Activated CD4-positive, alpha-beta memory T cell treated with anti-CD3 and anti-CD28 coated beads for 36 hours (primary cell): ENCODE measurements at places on chromosomes 1 and 21.

DNA sequence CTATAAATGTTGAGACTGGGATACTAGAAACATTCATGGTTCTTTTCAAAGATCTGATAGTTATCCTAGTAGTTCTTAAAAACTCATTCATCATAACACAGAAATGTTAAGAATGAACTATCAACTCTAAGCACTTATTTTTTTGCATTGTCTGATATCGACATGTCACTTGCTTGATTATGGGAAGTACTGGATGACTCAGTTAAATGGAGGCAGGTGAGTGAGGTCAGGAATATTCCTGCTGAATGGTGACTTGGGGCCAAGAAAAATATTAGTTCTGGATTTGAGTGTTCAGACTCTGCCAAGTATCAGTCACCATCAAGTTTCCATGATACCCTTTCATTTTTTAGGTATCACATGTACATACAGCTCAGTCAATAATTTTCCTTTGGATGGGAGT is 63.6 kb downstream of the NEK7 start:
- DNase-seq, result no peak

DNA sequence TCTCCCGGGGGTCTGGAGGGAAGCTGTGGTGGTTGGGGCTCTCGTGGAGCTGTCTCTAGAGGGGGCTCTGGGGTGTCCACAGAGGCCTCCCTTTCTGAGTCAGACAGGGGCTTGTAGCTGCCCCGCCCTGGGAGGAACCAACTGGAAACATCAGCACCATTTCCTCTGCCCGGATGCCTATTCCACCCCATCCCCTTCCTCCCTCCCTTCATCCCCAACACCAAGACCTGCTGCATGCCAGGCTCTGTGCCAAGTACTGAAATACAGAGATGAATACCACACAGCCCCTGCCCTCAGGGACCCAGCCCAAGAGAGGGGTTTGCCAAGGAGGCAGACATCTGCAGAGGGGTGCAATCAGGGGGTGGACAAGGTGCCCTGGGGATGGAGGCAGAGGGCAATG is 125.6 kb upstream of the ADAR start:
- DNase-seq, result no peak

GRCh38 chr1:2248854-2249558 is 20.9 kb downstream of the SKI start:
- no peak for DNase-seq

- DNase-seq, result no peak
Observed at GRCh38 chr1:46948629-46949416, 7.5 kb upstream of the CYP4A11 start.

GRCh38 chr1:20823845-20824244 is 36.7 kb upstream of the HP1BP3 start:
- DNase-seq, result no peak
